ENCODE measurements at places on chromosomes 7 and 10.

- no peak for DNase-seq
Observed at GRCh38 chr7:498678-499641, 20.7 kb downstream of the PDGFA start.

GRCh38 chr7:28125431-28126409 lies 54.9 kb downstream of the JAZF1 start:
- DNase-seq: no peak

DNA sequence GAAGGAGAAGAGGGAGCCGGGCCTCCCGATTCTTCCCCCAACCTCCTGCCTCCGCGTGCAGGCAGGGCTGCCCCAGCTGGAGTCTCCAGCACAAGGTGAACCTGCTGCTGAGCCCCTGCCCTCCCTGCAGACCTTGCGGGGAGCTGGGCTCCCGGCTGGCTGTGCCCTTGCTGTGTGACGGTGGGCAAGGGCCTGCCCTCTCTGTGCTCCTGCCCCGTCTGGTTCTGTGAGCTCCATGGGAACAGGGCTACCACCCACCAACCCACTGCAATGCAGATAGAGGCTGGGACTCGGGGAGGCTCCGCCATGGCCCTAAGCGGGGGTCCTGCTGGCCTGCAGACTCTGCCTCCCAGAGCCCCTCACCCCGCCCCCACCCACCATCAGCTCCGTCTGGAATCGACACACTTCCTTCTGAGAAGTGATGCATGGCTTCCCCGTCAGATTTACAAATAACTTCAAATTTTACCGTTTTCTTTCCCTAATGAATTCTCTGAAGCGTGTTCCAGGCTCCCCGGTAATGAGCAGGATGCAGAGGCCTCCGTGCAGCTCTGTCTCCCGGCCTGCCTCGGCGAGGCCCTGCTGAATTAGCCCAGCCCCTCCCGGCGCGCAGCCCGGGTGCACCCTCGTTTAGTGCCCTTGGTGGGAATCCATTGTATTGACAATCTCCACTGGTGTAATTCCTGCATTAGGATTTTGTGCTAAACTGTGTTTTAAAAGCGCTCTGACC lies 111.0 kb downstream of the MICALL2 start:
- DNase-seq: no peak

DNA sequence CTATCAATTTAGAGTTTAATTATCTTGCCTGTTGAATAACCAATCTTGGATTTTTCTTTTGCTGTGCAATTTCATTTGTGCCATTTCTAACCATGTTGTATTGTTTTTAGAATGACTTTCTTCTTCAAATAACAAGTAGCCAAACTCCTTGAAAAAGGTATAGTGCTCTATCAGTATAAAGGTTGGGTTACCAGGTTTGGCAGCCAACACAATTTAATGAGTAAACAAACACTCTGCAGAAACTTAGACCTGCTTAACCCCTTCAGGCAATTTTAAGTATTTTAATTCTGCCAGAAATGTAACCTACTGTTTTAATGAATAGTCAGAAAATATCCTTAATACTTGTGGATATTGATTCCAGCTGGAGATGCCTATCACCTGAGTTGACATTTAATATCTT lies 299.8 kb downstream of the ARL4A start:
- DNase-seq: no peak

- no peak for DNase-seq
Observed at GRCh38 chr7:47779341-47779771, 168.9 kb downstream of the PKD1L1 start.

DNA sequence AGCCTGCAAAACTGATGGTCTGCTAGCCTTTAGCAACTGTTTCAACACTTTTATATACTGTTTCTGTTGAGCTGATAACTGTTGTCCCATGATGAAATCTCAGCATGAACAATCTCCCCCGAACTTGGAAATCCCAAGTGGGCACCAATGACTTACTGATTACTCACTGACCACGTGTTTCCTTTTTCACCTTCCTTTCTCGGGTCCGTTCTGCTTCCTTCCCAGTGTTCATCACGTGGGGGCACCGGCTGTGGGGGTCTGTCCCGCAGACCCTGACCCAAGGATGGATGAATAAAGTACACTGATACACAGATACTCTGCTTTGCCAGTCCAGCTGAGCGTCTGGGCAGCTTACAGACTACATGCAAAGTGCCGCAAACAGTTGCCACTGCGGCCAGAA lies 39.0 kb upstream of the RASGEF1A start:
- no peak for DNase-seq

DNA sequence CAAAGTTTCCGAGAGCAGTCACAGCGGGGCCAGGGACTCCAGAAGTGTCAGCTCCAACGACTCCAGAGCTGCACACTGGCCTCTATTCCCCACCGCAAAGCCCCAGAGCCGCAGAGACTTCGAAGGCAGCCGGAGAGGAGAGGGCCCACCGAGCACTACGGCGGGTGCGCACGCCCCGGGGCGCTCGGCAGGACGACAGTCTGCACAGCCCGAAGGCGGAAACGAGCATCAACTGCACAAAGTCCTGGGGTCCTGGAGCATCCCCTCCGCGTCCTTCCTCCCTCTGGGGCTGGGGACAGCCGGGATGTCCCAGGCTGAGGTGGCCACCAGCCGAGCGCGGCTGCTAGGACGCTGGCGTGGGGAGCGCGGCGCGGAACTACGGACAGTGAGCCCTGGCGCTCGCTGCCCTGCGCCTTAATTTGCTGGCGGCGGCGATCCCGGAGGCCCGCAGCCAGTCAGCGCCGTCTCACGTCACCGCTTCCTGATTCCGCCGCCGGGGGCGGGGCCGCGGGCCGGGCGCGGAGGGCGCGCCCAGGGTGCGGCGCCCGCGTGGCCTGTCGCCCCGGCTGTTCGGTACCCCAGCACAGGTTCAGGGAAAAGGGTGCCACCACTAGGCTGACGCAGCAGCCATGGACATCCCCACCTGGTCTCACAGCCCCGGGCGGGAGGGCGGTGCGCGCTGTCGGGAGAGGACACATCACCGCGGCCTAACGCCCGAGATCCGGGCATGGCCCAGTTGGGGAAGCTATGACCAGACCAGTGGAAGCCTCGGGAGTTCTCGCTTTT lies at the start of gene TBX20:
TSS of gene TBX20 (minus strand) at position 391 of the 786 bp plus-strand sequence. CDS start 480 bp downstream, outside the sequence.
- DNase-seq: no peak

DNA sequence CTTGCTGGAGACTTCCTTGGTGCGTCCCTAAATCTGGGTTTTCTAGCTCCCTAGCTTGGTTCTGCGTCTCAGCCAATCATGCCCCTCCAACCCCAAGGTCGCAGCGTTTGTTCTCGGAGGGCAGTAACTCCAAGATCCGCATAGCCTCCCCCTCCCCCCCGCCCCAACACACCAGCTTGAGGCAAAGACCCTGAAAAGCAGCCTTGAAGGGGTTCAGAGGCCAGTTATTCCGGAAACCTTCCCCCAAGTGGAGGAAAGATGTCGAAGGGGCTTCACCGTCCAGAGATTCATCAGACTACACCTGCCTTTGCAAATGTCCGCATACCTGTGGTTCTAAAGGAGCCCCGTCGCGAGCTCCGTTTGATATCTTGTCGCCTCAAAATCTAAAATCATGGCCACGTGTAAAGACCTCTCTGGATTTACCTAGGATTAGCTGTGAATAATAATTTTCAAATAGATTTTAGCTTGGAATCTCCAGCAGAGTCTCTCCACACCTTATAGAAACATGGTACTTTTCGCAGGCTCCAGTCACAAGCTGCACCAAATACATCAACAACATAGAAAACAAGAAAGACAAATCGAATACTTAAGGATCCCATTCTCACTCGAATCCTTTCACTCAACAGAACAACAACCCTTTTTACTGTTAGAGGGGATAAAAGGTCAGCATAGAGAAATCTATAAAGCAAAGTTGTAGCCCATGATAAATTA lies 7.9 kb downstream of the DLX6 start:
- no peak for DNase-seq

DNA sequence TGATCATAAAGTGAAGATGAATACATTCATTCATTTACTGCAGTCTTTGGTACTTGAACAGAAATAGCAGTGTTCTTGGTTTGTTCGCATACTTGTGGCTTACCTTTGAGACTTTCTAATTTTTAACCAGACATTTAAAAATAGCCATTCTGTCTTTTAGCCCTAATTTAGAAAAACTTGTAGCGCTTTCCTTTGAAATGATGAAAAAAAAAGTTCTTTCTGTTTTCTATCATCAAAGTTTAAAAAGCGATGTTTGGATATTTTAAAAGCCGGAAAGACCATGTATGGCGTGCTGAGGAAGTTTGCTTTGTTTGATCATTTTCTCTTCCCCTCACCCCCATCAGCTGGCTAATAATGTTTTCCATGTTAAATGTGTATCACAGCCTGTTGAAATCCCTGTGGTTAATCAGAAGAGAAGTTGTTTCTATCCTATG lies 116.3 kb downstream of the CUX1 start:
- DNase-seq: no peak

GRCh38 chr10:32337350-32337749 lies 9.6 kb downstream of the EPC1 start:
- DNase-seq: no peak

DNA sequence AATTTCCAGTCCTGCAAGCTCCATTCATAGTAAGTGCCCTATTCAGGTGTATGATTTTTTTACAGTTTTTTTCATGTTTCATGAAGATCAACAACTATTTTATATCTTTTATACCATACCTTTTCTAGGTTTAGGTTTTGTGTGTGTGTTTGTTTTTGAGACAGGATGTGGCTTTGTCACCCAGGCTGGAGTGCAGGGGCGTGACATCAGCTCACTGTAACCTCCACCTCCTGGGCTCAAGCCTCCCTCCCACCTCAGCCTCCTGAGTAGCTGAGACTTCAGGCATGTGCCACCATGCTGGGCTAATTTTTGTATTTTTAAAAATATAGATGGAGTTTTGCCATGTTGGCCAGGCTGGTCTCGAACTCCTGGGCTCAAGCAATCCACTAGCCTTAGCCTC lies 35.0 kb downstream of the ARMH3 start:
- no peak for DNase-seq

- no peak for DNase-seq
Observed at GRCh38 chr7:6385110-6385781, 62.5 kb downstream of the DAGLB start.

DNA sequence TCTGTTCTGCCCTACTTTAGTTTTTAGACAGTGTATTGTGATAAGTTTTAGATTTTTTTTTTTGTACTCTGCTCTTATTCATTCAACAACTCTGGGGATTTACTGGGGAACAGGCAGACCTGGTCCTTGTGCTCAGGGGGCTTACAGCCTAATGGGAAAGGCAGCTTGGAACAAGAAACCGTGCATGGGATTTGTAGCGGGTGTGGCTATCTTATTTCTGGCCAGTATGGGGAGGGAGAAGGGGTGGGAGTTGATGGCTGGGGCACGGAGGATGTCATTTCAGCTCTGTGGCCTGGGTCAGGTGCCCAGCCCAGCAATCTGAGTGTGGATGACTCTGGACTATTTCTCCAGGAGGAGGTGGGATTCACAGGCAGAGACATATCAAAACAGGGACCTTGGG lies 47.0 kb downstream of the GRK5 start:
- no peak for DNase-seq

GRCh38 chr10:132665946-132666704 lies 119.8 kb downstream of the NKX6-2 start:
- no peak for DNase-seq

GRCh38 chr7:137080516-137081203 lies 212.2 kb downstream of the CHRM2 start:
- no peak for DNase-seq

GRCh38 chr7:32618987-32619386 lies 123.7 kb downstream of the AVL9 start:
- DNase-seq: no peak

GRCh38 chr7:148500978-148501377 lies 89.6 kb upstream of the C7orf33 start:
- no peak for DNase-seq

GRCh38 chr7:8114175-8114574 lies 145.6 kb downstream of the GLCCI1 start:
- no peak for DNase-seq

GRCh38 chr7:135772639-135773222 lies 24.1 kb upstream of the FAM180A start:
- DNase-seq: no peak

- DNase-seq: no peak
Observed at GRCh38 chr10:46542567-46543465, 13.6 kb downstream of the GPRIN2 start.

DNA sequence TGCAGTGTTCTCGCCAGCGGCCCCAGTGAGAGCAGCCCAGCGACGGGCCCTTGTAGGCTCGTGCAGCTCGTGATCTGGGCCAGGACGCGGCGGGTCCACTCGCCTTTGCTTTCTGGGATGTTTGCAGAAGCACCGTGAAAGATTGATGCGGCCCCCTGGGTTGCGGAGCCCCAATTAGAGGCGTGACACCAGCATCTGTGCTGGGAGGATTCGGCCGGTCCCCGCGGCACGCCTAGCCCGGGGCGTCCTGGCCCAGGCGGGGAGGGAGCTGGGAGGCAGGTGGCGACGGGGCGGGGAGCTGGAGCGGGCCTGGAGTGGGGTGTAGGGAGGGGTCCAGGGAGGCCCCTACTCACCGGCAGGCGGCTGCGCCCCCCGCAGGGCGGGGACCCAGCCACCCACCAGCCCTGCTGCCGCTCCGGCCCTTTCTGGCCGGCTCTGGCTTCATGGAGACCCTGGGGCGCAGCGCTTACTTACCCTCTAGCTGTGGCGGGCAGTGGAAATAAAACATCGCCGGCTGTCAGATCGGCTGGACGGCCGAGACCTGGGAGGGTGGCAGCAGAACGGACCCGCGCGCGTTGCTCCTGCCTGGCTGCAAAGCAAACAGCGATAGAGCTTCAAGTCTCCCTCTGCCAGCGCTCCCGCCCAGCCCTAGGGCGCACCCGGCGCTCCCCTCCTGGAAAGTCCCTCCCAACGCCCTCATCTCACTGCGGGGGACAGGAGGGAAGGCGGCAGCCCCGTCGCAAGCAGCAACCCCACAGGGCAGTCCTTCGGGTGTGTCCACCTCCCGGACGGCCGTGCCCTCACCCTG lies 752 bp downstream of the DRGX start:
- no peak for DNase-seq

- no peak for DNase-seq
Observed at GRCh38 chr10:11396311-11396955, 215.0 kb downstream of the USP6NL start.

GRCh38 chr7:14751461-14751860 lies 151.1 kb downstream of the DGKB start:
- no peak for DNase-seq

GRCh38 chr7:50978633-50979215 lies 196.0 kb upstream of the GRB10 start:
- DNase-seq: no peak

GRCh38 chr7:12199363-12199762 lies 11.7 kb upstream of the TMEM106B start:
- DNase-seq: no peak

DNA sequence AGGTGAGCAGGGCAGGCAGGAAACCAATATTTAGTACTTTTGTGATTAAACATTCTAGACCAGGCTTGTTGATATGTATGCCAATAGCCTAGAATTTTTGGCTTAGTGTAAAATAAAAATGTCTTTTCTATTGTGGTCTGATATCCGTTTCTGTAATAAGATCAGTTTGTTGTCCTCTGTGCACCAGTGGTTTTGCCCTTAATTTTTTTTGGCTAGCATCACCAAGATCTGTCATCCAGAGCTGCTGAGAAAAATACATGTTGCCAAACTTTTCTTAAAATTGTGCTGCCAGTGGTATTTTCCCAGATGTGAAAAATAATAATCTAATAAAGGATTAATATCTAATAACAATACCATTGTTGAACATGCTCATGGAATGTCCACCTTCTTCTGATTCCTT lies 115.6 kb downstream of the TWIST1 start:
- no peak for DNase-seq

- no peak for DNase-seq
Observed at GRCh38 chr7:29565224-29565630, 1.6 kb downstream of the PRR15 start.
